Foreskin fibroblast (primary cell): ENCODE measurements at places on chromosomes 3 and 15.
A peak's percentile ranks its signal among the peaks of the same experiment; 100 is the strongest.

- no peak for DNase-seq
These were observed 49.7 kb upstream of the USP3 start for GRCh38 chr15:63454503-63455211.

- no peak for DNase-seq
These were observed 60.3 kb downstream of the BDH1 start for GRCh38 chr3:197495499-197495898.

DNA sequence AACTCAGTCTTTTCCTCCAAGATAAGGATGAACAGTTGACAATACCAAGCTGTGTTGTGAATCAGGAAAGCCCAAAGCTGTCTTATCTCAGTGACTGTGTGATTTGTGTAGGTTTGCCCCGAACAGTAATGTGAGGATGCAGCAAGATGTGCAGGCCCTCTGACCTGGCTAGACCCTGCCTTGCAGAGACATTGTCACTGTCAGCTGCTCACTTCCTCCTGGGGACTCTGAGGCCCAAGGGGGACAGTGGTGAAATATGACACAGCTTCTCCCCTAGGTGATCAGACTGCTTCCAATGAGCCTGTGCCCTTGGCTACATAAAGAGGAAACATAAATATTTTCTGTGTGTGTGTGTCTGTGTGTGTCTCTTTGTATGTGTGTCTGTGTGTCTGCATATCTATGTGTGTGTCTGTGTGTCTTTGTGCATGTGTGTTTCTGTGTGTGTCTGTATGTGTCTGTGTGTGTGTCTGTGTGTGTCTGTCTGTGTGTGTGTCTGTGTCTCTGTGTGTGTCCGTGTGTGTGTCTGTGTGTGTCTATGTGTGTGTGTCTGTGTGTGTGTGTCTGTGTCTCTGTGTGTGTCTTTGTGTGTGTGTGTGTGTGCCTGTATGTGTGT, 21.7 kb downstream of the LRRK1 start:
- no peak for DNase-seq

DNA sequence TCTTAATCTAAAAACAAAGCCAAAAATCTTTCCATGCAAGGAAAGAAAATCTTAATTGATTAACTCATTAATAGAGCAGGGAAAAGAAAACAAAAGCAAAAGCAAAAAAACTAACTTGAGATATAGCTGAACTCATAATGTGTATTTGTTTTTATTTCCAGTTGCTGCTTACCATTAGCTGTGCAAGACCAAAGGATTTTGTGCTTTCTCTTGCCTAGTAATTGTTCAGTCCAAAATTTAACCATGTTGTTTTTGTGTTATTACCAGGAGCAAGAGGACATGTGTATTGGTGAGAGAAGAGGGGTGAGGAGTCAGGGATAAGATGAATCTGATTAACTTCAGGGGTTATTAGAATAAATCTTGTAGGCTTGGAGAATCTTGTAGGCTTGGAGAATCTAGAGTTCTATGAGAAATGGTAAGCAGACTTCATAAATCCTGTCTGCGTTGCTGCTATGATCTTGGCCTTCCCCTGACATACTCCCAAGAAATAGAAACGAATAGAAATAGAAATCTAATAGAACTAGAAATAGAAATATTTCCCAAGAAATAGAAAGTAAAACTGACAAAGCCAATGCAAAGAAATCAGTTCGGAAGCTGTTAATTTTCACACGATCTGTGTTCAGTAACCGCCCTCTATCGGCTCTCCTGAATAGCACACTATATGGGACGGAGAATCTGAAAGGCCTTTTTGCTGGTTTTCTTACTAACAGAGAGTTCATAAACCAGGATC, 72.6 kb upstream of the TNFSF10 start:
- peak; percentile 26 for DNase-seq

GRCh38 chr3:172316758-172317157, 131.5 kb downstream of the GHSR start:
- no peak for DNase-seq

DNA sequence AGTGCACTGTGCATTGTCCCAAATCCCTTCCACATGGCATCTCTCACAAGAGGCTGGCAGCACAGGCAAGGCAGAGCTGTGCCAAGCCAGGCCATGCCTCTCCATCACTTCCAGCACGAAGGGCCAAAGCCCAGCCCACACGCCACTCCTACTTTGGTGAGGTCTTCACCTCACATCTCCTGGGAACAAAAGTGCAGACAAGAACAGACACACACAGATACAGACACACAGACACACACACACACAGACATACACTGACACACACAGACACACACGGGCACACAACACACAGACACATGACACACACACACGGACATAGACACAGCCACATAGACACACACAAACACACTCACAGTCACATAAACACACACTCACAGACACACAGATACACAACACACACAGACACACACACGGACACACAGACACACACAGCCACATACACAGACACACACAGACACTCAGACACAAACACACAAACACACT, 233.3 kb downstream of the UACA start:
- no peak for DNase-seq

DNA sequence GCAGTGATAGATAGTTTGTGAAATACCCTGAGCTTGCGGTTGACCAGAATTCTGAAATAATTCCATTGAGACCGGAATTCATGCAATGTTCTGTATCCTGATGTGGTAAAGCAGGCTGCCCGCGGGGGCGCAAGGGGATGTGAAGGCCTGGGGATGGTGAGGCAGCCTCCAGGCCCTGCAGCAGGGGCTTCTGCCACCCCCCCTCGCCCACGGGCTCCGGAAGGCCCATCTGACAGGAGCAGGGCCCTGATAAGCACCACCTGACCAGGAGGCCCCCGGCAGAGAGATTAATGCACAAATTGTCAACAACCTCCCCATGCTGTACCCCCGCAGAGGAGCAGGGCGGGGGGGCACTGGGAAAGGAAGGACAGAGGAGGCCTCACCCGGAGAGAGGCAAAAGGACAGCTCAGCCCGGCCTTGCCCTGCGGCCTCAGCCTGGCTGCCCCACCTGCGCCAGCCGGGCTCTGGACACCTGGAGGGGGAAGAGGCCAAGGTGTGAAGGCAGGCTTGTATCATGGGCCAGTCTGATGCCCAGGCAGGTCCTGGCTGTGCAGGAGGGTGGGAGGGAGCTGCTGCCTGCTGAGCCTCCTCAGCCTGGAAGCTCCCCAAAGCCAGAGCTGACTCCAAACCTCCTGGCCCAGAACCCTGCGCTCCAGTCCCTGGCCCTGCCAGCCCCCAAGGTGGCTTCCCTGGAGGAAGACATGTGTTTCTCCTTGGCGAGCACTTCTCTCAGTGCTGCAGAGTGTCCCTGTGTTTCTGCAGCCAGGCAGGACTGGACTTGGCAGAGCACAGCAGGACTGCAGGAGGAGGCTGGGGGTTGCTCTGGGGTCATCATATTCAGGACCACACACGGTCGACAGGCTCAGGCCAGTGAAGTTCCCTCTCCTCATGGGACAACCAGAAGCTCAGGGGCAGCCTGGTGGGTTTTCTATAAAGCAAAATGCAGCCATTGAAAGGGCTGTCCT, 46.5 kb downstream of the RPN1 start:
- DNase-seq, result no peak

GRCh38 chr3:119786409-119786808, 4.5 kb downstream of the NR1I2 start:
- DNase-seq, result no peak

- peak; percentile 48 for DNase-seq
These were observed 75.2 kb downstream of the NEO1 start for GRCh38 chr15:73127302-73127936.

DNA sequence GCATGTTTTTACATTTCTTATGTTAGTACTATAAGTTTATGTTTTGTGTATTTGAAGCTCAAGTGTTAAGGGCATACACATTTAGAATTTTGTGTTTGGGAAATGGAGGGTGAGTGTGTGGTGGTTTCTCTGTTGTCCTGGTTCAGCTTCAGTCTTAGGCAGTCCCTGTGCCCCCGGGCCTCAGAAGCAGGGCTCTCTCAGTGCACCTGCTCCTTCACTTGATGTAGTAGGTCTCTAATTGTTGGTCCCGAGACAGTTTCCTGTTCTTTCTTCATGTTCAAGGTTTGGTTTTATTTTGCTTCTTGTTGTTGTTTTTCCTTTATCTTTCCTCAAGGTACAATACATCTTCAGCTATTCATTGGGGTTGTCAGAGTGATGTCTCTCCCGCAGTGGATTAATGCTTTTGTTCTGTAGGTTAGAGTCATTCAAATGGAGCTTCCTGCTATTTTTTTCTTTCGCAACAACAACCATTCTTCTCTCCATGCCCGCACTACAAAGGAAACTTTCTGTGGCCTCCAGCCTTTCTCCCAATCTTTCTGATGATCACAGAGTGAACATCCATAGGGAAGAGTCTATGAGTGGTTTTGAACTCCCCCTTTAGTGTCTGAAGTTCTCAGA, 177.8 kb upstream of the GOLGA6L4 start:
- DNase-seq, result no peak

- peak; percentile 78 for DNase-seq
These were observed 34.2 kb upstream of the GALNT15 start for GRCh38 chr3:16140116-16140893.

DNA sequence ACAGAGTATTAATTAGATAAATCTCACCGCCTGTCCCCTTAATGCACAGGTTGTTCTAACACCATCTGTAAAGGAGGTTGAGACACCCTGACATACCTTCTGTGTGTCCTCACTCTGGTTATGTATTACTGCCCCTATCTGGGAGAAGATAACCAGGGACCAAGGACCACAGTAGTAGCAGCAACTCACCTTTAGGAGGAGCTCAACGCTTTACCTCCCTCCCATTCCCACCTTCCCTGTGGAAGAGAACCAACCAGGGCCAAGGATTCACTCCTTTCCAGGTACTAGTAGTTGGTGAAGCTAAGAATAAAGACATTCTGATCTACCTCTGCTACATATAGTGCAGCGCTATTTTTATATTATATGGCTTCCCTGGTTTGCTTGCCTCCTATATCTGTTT, 232.6 kb downstream of the MEX3B start:
- DNase-seq, result no peak

DNA sequence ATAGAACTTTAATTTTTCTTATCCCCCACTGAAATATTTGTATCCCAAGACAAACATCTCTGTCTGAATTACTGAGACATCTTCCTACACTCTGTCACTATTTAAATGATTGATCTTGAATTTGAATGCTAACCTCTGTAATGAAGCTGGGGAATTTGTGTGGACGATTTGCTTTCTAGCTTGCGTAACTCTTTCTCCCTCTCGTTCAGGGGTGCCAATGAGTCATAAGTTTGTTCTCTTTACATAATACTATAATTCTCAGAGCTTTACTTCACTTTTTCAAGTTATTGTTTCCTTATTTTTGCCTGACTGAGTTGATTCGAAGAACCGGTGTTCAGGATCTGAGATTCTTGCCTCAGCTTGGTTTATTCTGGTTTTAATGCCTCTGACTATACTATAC, 783.3 kb upstream of the CADM2 start:
- no peak for DNase-seq

GRCh38 chr3:142929109-142929508, 34.4 kb downstream of the PAQR9 start:
- peak; percentile 29 for DNase-seq

- peak; percentile 61 for DNase-seq
These were observed 16.1 kb downstream of the CPOX start for GRCh38 chr3:98577178-98577895.

- peak; percentile 55 for DNase-seq
These were observed at the start of gene TAGLN3 for GRCh38 chr3:111998636-111999483. TAGLN3 (plus strand) TSS chr3:111998922; CDS start chr3:111999423, 501 bp downstream.

DNA sequence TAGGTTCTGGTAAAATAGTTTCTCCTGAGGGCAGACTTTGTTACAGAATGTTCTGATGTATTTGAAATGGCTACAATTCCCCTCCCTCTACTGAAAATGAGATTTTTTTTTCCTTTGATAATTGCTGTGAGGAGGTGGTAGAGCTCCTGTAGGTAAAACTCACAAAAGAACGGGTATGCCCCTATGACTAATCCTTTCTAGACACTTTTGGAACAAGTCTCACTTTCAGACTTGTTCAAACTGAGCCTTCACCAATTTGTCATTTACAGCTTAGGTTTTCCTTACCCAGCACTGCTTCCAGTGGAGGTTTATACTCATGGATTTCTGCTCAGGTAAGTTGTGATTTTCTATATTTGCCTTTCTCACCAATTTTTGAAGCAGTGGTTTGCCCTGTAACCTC, 115.6 kb downstream of the NLGN1 start:
- no peak for DNase-seq

GRCh38 chr15:49978121-49978520, 140.9 kb downstream of the ATP8B4 start:
- DNase-seq, result no peak

DNA sequence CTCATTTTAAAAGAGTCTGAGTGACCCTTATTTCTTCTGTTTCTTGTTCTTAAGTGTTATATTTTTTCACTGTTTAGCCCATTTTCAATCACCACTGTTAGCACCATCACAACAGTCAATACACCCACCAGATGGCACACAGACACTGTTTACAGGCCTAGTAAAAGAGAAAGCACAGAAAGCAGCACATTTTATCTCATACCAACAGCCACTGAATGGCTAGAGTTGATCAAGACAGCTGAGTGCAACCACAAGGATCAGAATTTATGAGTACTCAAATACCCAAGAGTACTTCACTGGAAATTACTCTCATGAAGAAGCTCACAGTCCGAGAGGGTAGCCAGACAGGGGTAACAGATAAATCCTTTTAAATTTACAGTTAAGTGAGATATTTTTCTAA, 127.0 kb downstream of the TFDP2 start:
- no peak for DNase-seq
